ENCODE measurements at places on chromosomes 16 and 17.

DNA sequence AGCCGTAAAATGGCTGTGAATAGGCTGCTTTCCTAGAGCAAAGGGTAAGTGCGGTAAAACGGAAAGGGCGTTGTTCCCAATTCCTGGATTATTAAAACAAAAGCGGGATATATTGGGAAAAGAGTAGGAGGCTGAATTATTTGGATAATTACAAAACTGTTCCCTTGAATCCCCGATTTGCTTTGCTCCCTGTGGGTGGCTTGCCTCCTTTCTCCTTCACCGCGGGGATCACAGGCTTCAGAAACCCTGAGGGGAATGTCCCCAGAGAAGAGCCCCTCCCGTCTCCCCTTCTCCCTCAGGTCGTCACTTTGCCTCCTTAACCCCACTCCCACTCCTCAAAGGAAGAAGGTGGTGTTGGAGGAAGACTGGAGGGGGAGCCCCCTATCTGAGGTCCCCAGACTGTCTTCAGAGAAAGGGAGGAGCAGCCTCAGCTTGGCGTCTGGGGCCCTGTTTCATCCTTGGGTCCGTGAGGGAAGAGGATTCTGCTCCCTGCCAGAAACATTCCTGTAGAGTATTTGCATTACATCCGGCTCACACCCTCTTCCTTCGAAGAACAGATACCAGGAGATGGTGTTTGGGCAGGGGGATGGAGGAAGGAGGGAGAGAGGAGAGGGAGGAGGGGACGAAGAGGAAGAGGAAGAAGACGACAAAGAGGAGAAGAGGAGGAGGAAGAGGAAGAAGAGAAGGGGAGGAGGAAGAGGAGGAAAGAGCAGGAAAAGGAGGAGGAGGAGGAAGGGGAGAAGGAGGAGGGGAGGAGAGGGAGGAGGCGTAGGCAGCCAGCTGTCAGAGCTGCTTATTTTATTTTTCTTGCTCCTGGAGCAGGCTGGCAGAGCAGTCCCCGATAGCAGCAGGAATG lies 31.8 kb downstream of the MRM1 start:
- no peak for DNase-seq

DNA sequence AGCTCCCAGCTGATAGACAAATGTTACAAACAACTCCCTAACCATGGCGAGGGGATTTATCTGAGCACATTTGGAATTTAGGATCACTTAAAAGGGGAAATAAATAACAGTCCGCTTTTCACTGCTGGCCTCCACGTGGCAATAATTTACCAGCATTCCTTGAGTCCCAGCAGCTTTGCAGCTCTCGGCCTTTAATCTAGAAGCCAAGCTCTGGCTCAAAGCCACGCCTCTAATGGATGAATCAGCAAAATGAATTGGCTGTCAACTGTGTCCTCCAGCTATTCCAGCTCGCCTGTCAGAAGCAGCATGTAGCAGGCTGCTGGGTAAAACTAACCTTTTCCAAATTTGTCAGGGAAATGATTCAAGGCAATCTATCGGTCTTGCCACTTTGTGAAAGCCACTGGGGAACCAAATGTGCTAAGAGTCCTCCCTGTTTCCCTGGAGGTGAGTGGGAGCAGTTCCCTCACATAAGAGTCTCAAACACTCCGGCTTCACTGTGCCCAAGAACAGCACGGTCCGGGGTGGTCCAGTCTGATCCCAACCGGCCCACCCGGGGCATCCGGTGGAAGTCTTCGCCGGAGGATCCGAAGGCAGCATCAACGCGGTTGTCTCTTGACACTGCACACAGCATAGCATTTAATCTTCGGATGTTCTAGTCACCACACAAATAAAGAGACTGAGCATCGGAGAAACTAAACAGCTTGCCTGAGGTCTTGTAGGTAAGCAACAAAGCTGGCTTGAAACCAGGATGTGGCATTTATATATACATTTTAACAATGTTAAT lies 143.3 kb downstream of the PARN start:
- no peak for DNase-seq

DNA sequence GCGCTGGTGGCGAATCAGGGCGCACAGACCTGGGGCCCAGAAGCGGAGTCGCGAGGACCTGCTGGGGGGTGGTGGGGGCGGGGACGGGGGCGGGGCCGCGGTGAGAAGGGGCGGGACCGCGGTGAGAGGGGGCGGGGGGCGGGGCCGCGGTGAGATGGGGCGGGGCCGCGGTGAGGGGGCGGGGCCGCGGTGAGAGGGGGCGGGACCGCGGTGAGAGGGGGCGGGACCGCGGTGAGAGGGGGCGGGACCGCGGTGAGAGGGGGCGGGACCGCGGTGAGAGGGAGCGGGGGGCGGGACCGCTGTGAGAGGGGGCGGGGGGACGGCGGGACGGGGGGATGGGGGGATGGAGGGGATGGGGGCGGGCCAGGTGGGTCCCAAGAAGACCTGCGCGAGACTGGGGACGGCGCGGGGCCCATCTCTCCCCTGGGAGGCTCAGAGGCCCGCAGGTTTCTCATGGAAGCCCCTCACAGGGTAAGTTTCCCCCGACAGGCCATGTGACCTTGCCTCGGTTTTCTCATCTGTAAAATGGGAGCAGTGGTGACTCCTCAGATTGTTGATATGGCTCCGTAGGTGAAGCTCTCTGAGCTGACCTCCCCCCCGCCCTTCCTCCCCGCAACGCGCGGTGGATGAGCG lies 28.6 kb upstream of the DBNDD1 start:
- peak; percentile 33 for DNase-seq

DNA sequence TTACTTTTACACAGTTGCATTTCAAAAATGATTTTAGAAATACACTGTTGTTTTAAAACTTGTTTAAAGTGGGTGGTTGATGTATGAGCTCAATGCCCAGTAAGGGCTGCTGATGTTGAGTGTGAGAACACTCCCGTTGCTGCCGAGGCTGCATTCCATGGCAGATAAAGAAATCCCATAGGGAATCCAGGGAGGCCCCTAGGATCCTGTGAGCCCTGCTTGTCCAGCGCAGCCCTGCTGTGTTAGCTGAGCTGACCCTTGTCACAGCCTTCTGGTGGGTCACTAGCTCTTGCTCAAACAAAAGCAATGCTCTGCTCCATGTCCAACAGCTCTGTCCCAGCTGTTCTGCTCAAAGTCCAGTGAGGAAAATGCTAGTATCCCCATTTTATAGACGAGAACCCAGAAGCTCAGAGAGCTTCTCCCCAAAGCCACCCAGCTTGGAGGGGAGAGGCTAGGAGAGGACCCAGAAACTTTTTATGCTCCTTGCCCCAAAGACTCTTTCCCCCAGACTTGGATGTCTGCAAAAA lies 18.6 kb upstream of the COL1A1 start:
- peak; percentile 4 for DNase-seq

GRCh38 chr16:35743101-35743692 lies 2283.8 kb downstream of the TP53TG3F start:
- DNase-seq = no peak

GRCh38 chr17:82036634-82037091 lies 834 bp downstream of the DCXR start:
- no peak for DNase-seq

GRCh38 chr16:65307286-65307685 lies 185.4 kb upstream of the CDH11 start:
- no peak for DNase-seq

- DNase-seq = no peak
These were observed 12.5 kb upstream of the C16orf95 start for GRCh38 chr16:87329436-87330256.

DNA sequence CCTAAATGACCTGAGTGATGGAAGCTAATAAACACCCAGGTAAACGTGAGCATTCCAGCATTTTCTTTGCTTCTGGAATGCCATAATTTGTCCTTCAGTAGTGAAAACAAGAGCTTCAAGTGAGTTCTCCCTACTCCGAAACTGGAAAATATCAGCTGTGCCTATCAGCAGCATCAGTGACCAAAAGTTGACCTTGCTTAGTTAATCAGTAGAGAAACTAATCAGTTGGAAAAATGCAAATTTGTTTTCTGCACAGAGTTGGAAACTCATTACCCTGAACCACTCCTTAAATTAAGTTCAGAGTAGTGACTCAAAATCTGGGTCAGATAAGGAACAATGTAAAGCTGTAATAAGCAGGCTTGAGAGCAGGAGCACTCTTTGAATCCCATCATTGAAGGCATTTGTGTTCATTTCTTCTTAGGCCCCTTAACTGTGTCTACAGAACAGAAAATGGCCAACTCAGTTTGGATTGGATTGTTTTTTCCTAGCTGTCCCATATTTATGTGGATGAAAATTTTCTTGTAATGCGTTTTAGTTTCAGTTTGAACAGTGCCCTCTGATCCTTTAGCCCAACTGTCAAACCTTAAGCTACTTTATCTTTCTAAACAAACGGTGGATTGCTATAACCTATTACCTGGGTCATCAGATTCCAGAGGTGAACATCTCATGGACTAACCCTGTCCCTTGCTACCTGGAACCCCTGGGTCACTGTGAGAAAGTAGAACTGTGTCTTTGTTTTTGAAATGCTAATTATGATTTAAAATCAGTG lies 290.4 kb downstream of the TOX3 start:
- DNase-seq = no peak

DNA sequence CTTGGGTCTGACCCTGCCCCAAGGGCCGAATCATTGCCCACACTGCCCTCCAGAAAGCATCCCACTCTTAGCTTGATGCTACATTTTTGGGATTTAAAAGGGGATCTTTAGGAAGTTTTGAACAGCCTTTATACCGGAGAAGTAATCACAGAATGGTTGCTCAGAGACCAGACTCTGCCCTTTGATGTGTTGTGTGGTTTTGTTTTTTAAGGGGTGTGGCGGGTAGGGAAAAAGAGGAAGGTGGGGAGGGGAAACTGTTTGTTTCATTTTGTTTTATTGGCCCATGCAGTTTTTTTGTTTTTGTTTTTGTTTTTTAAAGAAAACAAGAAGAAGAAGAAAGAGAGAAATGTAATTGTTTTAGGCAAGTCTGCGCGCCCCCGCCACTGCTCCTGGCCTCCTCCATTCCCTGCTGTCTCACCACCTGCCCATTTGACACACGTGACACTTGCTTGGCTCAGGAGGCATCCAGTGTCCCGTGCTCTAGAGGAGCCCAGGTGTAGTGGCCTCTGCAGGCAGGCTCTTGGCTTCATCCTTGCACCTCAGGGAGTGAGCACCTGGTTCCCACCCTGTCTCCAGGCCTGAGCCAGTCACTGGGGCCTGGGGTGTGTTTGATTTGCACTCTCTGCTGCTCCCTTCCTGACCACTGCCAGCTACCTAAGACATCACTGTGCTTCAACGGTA lies 35.7 kb downstream of the GNAO1 start:
- no peak for DNase-seq

DNA sequence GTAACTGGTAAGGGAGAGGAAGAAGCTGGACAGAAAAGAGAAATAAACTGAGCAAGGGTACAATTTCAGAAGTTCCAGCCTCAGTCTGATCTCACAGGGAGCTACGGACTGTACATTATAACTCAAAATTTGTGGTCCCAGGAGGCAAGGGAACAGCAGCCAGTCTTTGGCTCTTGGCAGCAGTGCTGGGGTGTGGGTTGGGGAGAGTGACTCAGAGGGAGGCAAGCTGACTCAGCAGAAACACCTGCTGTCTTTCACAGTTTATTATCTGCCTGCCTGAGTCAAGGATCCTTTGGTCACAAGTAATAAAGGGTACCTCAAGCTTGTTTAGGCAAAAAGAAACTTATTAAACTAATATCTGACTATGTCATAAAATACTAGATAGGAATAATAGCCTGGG lies 73.5 kb upstream of the KIF2B start:
- DNase-seq = no peak

- DNase-seq = no peak
These were observed 51.6 kb upstream of the ETV4 start for GRCh38 chr17:43597624-43598356.

GRCh38 chr16:1913327-1914083 lies 4.7 kb downstream of the HS3ST6 start:
- DNase-seq = no peak

DNA sequence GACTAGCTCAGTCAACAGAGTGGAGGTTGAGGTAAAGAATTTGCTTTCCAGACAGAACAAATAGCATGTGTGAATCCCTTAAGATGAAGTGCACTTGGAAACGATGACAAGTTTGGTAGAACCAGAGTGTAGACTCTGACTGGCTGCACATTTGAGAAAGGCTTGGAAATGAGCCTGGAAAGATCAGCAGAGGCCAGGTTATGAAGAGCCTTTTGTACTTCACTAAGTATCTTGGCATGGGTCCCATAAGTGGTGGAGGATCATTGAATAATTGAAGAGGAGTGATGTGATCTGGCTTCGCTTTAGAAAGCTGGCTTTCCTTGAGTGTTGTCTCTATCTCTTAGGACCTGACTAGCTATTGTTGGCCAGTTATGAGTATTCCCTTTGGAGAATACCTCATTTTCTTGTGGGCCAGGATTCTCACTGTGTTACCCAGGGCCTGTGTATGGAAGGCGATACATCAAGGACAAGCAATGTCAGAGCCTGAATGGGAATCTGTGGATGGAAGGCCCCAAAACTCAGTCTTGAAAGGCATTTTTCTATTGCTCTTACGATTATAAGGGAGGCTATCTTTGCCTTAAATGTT lies 329.8 kb downstream of the UTP18 start:
- no peak for DNase-seq

DNA sequence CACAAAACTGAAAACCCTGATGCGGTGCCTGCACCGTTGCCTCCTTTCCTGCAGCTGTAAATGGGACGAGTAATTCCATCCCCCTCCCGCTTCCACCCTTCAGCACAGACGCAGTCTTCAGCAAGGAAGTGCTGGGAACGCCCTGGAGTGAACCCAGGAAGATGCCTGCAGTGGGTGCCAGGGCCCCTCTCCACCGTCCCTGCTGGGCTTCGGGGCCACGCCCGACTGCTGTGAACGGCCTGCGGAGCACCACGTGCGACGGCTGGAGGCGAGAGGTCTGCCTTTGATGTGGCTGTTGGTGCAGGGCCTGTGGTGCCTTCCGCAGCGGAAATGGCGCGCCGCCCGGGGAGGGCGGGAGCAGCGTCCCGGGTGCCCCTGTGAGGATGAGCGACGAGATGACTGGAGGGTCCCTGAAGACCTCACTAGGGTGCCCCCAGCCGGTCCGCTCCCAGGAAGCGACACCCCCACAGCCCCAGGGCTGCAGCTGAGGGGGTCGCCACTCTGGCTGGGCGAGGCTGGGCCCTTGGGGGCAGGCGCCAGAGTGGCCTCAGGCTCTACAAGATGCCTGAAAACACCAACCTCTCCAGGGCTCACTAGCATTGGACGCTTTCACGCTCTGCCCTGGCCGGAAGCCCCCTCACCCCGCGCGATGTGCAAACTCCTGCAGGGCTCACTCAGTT lies 749 bp upstream of the MC1R start:
- peak; percentile 90 for DNase-seq

- DNase-seq = no peak
These were observed 17.4 kb downstream of the NXN start for GRCh38 chr17:962166-962565.

- DNase-seq = peak; percentile 73
These were observed 1.1 kb downstream of the ACSF2 start for GRCh38 chr17:50426814-50427787.
